Fibroblast of skin of right quadriceps (primary cell): ENCODE measurements at places on chromosomes 6 and 20.

GRCh38 chr20:7841971-7842310 is 98.3 kb downstream of the HAO1 start:
- DNase-seq, result peak; percentile 83

GRCh38 chr6:139161817-139162284 is 27.0 kb downstream of the HECA start:
- peak; percentile 30 for DNase-seq

GRCh38 chr6:38354037-38354381 is 285.7 kb downstream of the BTBD9 start:
- DNase-seq, result no peak

DNA sequence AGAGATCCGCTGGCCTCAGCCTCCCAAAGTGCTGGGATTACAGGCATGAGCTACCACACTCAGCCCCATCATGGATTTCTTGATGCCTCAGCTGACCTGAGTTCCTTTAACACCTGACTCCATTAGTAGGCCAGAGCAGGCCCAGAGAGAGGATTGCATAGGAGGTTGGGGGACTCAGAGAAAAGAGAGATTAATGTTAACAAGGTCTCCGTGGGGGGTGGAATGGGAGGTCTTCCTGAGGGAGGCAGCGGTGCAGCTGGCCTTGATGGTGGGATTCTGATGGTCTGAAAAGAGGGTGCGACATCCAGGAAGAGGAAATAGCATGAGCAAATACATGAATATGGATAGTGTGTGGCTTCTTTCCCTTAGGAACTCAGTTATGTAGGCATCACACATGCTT is 9.9 kb downstream of the SGK2 start:
- DNase-seq, result no peak

DNA sequence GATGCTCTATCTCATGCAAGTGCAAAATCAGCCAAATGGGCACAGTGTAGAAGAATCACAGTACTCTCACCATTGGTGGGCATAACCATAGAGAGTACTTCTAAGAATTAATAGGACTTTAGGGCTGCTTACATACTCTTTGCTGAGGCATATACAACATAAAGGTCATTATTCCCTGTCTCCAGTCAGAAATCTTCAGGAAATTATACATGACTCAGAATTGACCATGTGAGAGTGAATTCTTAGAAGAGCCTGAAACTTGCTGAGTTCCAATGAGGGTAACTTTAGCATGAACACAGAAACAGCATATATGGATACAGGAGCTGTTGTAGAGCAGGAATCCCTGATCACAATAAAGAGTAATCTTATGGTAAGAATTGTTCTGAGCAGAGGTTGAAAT is 498.7 kb downstream of the TENT5A start:
- peak; percentile 32 for DNase-seq

GRCh38 chr6:149876241-149876933 is 12.2 kb upstream of the LRP11 start:
- DNase-seq, result no peak

GRCh38 chr6:106637051-106637716 is 7.8 kb downstream of the QRSL1 start:
- DNase-seq, result no peak

GRCh38 chr20:58624687-58625086 is 26.4 kb upstream of the STX16 start:
- DNase-seq, result no peak

- peak; percentile 66 for DNase-seq
Measured at GRCh38 chr6:30686009-30686907, at the start of gene PPP1R18. Gene PPP1R18 (minus strand): TSS chr6:30686645. CDS start chr6:30686018, 627 bp downstream.

- no peak for DNase-seq
Measured at GRCh38 chr6:84685983-84686584, 78.3 kb downstream of the TBX18 start.

DNA sequence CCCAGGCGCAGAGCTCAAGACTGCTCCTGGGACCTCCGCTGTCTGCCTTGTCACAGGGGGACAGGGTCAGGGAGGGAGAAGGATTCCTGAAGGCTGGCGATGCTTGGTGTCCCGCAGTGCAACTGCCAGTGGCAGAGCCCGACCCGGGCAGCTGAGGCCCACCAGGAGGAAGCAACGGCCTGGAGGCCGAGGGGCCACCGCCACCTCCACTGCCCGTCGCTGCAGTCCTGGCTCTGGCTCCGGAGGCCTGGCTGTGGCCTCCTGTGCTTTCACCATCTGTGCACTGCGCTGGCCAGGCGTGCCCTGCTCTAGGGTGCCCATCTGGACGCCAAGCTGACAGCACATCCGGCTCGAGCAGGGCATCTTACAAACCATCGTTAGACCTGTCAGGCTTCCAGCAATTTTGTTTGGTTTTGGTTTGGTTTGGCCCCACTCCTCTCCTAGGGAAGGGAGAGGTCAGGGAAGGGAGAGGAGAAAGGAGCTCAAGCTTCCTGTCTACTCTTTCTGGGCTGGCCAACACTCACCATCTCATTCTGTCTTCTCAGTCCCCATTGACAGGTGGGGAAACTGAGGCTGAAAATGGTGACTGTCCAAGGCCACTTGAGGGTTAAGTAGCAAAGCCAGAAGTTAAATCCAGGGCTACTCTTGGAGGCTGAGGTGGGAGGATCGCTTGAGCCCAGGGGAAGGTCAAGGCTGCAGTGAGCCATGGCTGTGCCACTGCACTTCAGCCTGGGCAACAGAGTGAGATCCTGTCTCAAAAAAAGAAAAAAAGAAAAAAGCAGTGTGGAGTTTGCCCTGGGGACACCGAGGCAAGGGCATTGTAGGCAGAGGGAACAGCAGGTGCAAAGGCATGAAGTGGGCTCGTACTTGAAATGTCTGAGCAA is 37.7 kb upstream of the NOL4L start:
- DNase-seq, result no peak

GRCh38 chr6:44548319-44548718 is 160.8 kb downstream of the CDC5L start:
- no peak for DNase-seq

DNA sequence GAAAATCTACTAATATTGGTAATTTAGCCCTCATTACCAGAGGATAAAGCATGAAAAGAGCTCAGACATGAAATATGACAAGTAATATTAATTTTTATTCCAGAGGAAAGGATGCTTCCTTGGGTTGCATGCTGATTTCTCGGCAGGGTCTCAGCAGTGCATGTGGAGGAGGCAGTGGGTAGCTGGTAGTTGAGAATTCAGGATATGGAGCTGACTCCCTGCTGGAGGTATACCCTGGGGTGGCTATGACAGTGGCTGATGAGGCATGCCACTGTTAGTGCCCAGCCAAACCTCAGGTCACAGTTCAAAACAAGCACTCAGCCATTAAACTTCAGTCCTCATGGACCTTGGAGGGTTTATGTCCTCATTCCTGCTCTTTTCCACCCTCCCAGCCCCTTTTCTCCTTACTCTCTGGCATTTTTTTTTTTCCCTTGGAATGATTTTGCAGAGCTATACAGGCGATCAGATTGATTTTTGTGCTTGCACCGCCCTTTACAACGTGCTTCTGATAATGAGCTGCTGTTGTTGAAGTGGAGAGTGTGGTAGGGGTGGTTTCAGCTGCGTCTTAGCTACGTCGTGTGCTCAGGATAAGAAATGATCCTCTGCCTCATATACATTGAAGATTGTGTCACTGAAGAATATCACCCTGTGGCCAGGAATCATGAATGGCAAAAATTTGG is 761.9 kb upstream of the MMS22L start:
- no peak for DNase-seq

GRCh38 chr6:24273096-24273870 is 84.6 kb downstream of the DCDC2 start:
- no peak for DNase-seq
